Iris pigment epithelial cell (primary cell): ENCODE measurements at places on chromosomes 7 and 10.

GRCh38 chr7:44215531-44215930 lies 14.8 kb downstream of the YKT6 start:
- DNase-seq = no peak

DNA sequence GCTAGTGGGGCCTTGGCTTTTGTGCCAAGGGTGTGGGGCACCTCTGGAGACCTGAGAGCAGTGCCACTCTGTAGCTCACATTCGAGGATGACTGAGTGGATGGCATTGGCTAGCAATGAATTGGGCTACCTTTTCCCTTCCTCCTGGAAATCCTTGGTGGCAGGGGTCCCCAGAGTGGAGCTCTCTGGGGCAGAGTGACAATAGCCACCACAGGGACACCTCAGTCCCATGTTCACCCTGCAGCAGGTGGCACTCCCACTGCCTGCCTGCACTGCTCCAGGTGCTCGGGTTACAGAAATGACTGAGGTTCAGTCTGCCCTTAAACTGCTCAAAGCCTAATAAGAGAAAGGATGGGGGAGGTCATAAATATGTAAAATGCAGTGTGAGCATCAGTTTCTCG lies 17.8 kb downstream of the BTBD16 start:
- DNase-seq = no peak

DNA sequence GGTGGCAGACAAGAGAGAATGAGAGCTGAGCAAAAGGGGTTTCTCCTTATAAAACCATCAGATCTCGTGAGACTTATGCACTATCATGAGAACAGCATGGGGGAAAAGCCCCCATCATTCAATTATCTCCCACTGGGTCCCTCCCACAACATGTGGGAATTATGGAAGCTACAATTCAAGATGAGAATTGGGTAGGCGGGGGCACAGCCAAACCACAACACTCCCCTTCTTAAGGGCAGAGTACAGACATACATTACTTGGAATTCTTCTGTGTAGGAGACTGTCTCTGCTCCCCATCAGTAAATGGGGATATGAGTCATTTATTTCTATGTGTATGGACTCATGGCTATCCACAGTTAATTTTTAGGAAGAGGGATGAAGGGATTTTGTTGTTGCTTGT lies 31.2 kb downstream of the FAM171A1 start:
- no peak for DNase-seq

DNA sequence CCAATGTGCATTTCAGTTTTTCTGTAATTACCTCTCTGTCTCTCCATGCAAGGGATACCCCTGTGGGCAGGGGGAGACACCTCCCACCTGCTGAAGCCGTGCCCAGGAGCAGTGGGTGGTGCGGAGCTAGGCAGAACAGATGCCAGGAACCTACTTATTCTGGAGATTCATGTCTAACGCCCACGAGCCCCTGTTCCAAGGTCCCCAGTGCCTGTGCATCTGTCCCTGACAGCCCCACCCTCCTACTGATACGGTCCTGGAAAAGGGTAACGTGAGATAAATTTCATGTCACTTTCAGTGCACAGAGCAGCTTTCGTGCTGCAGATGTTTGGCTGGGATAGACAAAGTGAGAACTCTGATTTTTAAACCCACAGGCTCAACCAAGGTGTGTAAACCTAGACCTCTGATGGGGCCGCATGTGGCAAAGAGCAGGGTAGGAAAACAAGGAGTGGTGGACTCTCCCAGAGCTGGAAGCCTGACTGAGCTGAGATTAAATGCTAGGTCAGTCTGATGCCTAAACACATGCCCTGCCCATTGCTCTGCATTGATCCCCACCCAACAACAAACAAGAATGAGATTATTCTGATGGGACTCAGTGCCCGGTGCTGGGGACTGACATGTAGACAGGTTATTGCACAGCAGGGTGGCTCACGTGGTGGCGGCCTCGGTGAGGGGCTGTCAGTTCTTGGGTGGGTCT lies 123.6 kb upstream of the GDF10 start:
- DNase-seq = no peak

DNA sequence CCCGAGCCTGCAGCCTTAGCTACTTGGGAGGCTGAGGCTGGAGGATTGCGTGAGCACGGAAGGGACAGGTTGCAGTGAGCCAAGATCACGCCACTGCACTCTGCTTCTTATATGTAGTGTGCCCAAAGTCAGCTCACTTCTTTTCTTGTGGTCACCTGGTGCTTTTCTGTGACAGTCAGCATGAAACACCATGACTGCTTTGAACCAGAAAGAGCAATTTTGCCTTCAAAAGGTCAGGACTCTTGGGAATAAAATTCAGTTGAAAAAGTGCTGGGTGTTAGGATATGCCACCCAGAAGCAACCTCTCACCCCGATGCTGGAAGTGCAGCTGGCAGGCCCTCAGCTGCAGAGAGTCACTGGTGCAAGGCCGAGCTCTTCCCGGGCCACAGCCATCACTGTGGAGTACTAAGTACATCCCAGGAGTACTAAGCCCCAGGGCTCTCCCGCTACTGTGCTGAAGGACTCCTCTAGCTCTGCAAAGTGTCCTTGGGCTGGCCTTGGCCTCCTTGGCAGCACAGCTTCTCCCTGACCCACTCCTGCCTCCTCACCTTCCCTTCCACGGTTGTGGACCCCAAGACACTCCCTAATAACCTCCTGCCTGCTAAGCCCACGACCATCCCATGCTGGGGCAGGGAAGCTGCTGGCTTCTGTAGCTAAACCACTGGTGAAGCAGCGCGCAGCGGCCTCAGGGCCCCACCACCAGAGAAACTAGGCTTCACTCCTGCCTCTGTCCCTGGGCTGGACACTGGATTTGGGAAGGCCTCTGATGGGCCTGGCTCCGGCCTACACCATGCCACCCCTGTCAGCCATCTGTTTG lies 17.6 kb upstream of the GDI2 start:
- no peak for DNase-seq

- DNase-seq = no peak
Observed at GRCh38 chr10:119393019-119393418, 149.5 kb downstream of the RGS10 start.

DNA sequence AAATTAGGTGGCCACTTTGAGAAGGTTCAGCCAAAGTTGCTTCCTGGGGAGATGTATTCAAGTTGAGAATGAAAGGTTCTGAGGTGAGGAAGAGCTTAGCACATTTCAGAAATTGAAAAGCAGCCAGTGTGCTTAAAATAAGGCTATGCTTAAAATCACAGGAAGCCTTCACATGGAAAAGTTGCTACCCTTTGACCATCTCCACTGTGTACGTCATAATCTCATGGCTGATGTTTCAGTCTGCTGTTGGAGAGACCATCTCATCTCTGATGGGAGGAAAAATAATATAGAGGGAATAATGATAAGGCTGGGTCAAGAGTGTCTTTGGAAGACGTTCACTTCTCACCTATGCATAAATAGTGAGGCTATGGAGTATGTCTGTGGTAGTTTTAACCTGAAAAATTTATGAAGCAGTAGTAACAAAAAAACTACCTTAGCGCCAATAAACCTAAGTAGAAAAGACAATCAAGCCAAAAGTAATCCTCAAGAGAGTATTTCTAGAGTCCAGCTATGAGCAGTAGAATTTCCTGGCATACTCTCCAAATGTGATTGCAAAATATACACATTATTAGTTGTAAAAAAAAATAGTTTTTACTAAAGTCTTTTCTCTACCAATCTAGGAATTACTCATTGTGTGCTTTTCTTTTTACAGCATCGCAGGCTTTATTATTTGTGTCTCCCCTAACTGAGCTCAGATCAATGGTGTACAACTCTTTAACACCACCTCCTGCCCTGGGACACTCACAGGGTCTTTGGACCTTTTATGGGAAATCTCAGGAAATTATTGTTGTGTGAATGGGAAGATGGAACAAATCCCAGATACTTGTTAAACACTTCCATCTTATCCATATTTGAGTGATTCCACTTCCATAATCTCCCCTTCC lies 435.2 kb upstream of the LRGUK start:
- DNase-seq = peak; percentile 56

DNA sequence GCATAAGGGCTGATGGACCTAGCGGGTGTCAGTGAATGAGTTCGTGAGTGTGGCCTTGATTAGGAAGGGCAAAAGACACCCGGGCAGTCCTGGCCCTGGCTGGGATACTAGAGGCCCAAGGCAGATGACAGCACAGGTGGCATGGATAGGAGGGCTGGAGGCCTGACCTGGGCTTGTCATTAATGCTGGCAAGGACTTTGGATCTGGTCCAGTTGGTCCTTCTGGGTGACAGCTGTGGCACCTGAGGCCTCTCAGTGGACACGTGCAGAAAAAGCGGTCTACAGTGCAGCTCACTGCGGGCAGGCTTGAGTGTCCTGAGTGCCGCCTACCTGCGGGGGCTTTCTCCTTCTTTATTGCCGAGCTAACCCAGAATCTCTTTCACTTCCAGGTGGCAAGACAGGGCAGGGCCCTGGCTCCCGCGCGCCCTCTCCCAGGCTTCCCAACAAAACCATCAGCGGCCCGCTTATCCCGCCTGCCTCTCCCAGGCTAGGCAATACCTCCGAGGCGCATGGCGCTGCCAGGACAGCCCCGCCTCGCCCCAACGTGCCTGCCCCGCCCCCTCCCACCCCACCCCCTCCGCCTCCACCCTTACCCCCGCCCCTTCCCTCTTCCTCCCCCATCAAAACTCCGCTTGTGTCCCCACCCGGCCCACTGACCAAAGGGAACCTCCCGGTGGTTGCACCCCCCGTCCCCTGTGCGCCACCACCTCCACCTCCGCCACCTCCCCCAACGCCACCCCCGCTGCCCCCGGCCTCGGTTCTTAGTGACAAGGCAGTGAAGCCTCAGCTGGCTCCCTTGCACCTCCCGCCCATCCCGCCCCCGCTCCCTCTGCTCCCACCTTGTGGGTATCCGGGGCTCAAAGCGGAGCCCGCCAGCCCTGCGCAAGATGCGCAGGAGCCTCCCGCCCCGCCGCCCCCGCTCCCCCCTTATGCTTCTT lies 77.4 kb downstream of the WIPF3 start:
- no peak for DNase-seq

GRCh38 chr7:34776748-34777358 lies 118.8 kb downstream of the NPSR1 start:
- no peak for DNase-seq

DNA sequence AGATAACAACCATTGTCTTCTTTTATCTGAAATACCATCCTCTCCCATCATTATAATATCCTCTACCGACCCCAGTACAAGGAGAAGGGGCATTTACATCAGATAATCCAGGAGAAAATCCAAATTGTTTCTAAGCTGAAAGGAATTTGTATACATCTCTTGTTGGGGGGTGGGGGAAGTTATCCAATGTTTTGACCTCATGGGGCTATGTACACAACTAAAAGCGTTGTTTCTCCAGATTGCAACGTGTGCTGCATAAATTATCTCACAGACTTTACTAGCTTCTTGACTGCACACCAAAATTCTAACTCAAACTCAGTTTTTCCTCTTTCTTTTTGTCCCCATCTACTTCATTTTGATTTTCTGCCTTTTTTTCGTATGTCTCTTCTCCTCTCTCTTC lies 156.7 kb downstream of the TWIST1 start:
- DNase-seq = no peak

- peak; percentile 14 for DNase-seq
Observed at GRCh38 chr7:106681815-106682495, 21.0 kb upstream of the CCDC71L start.

DNA sequence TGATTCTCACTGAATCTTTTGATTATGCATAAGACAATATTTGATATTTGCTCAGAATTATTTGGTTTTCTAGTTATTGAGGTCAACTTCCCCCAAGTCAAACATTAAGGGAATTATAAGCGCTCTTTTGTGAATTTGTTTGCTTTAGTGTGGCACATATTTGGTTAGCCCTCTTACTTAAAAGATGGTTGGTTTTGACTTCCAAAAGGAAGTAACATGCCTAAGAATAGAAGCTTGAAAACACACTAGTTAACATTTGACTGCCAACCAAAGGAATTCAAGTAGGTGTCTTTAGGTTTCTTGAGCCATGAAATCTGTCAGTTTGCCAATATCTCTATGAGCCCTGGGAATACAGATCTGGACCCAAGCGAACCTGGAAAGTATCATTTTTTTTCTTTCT lies 24.9 kb downstream of the STEAP4 start:
- no peak for DNase-seq

DNA sequence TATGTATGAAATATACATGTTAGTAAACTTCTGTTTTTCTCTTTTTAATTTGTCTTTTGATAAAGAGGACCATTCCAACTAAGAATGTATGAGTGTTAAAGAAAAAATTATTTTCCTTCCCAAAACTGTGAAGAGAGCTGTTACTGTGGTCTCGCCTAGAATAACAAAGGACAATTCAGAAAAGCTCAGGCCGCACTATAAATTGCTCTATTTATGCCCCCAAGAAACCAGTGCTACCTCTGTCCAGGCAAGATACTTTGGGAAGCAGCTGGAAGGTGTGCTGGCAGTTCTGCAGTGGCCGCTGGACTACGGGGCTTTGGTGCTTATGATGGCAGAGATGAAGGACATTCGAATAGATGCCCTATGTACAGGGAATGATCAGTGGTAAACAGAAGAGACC lies 252.1 kb downstream of the DOCK4 start:
- no peak for DNase-seq

DNA sequence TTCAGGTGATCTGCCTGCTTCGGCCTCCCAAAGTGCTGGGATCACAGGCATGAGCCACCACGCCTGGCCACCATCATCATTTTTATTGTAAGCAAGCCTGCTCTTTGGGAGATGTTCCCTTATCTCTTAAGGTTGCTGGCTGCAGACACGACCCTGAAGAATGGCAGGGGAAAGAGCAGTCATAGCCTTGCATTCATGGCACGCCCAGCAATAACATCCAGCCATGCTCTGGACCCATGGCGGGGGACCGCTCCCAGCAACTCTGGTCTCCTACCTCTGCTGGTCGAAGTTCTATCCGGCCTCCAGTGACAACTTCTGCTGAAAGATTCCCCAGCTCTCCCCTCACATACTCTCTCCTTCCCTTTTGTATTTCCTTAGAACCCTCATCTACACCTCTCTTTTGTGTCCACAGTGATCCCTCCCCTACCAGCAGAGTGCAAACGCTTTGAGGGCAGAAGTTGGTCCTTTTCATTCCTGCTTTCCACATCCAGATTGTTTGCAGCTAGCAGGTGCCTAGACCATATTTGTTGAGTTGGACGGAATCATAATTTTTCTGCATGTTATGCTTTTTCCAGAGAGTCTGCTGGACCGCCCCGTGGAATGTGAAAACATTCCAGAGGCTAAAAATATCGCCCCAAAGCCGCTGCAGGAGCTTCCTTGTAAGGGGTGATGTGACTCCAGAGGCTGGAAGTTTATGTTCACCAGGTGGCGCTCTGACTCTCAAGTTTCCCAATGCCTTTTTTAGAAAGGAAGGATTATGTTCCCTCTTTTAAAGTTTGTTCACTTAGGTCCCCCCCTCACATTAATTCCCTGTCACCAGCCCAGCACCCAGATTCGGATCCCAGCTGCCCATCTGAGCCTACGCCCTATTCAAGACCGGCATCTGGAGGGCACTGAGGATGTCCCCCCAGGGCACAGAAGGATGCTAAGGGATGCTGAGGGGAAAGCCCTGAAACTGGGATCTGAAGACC lies 4.3 kb upstream of the MARVELD1 start:
- DNase-seq = peak; percentile 81
